ENCODE measurements at places on chromosomes 1 and 21.

- DNase-seq, result no peak
Observed at GRCh38 chr1:94246692-94247137, 9.3 kb upstream of the ARHGAP29 start.

DNA sequence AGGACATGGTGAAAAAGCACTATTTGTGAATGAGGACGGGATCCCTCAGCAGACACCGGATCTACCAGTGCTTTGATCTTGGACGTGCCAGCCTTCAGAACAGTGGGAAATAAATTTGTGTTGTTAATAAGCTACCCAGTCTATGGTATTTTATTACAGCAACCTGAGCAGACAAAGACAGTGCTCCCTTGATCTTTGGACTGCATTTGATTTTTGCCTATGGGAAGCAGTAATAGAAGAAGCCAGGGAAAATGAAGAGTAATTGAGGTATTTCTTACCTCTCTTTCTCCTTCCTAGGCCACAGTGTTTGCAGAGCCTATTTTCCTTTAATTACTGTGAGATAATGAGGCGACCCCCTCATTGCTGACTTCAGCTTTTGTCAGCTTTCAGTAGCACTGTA, 87.9 kb downstream of the PDE4B start:
- no peak for DNase-seq

DNA sequence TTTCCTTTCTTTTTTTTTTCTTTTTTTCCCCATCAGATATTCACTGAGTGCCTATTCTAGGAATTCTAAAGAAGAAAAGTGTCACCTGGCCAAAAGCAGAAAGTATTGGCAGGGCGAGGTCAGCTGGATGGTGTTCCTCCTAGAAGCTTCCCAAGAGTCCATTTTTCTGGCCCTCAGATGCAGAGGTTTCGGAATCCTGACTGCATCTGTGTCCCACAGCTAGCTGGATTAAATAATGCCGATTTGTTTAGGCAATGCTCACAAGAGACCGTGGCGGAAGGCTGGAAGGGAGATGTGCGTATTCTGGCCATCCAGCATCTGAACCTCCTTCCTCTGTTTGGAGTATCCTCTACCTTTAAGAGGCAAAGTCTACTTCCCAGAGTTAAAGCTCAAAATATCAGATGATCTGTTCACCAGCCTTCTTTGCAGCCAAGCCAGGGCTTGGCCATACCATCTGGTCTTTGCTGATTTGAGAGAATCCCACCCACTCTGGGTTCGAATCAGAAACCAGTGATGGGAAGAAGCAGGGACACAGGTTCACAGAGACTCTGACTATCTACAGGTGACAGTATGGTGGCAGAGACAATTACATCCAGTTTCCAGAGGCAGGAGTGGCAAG, 5.4 kb upstream of the TENT5C start:
- DNase-seq, result no peak

- no peak for DNase-seq
Observed at GRCh38 chr21:17658931-17659330, 46.2 kb upstream of the BTG3 start.

All from DMS79 (cell line).